ENCODE measurements at places on chromosomes 5 and 9. TPM values are rescaled to one million over a fixed set of nuclear protein-coding genes. Genes with fewer than 3 reads are reported as not detected.

Gene WNT8A
- not detected for total RNA-seq

Gene PCDHB15
- 0.91 TPM for total RNA-seq

Gene HTR1A
- total RNA-seq, result not detected

Gene ZDHHC21
- 10.1 TPM for total RNA-seq

Measured in smooth muscle cell of the pulmonary artery (primary cell).